SW480 (cell line): ENCODE measurements at places on chromosomes 7 and 10.

- no peak for DNase-seq
Measured at GRCh38 chr7:5360451-5360850, 63.2 kb downstream of the TNRC18 start.

- no peak for DNase-seq
Measured at GRCh38 chr10:23031318-23031717, 64.1 kb upstream of the MSRB2 start.

GRCh38 chr7:30743371-30744074 lies 8.4 kb upstream of the INMT start:
- DNase-seq: peak; percentile 28

GRCh38 chr7:22793593-22794462 lies 28.8 kb downstream of the TOMM7 start:
- DNase-seq: no peak

GRCh38 chr10:22712956-22713852 lies 1.2 kb downstream of the PIP4K2A start:
- peak; percentile 21 for DNase-seq

DNA sequence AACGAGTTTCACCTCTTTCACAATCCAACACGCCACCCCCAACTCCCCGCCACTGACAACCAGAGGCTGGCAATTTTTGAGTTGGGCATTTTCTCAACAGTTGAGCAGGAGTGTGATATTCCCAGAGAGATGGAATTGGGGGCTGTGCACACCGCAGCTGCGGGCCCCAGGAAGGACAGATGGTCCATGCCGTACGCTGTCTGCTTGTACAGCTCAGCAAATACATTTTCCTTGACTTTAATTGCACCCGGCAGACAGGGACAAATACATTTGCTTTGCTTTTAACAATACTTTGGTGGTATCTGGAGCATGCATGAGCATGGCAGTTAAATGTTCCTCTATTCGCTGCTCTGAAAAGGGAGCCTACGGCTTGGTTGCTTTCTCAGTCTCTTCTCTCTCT lies 354.2 kb upstream of the DPP6 start:
- no peak for DNase-seq

DNA sequence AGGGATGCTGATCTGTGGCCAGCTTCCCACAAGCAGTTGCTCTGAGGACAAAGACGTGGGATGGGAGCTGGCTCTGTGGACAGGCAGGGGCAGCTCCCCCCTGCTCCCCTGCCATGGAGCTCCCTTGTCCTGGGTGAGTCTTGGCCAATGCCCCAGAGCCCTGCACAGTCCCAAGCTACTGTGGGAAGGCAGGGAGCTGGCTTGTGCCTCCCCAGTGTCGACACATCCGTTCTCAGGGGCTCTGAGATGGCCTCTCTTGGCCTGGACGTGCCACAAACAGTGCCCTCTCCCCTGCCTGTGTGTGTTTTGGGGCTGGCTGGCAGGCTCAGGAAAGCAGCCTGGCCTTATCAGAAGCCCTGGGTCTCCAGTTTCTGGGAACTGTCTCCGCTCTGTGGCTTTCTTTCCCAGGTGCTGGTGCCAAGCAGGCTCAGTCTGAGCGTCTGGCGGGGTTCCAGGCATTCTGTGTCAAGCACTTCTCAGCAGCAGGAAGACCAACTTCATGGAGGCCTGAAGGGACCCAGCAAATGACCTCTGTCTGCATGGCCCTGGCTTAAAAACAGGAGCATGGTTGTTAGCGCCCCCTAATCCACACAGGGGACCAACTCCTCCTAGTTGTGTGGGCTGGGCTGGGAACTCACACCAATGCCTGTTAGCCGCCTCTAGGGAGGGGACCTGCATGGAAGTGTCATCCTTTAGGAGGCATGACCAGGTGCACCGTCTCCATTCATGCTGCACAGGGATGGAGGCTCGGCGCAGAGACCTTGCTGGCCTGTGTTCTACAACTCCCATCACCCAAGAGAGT lies 375.2 kb downstream of the RPS24 start:
- DNase-seq: no peak

- DNase-seq: no peak
Measured at GRCh38 chr10:6314620-6315205, 112.0 kb downstream of the PFKFB3 start.

DNA sequence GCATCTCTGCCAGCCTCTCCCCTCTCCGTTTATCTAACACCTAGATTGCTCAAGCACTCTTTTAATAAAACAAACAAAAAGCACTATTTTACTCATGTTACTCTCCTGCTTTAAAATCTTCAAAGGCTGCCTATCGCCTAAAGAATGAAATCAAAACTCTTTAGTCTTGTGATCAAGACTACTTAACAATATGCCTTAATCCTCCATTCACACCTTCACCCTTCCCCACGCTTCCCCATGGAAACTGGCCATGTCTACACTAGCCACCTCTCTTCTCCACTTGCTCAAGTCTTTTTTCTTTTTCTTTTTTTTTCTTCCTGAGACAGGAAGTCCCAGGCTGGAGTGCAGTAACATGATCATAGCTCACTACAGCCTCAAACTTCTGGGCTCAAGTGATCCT lies 47.8 kb upstream of the TMEM213 start:
- no peak for DNase-seq

GRCh38 chr10:75034131-75034512 lies 77.3 kb upstream of the SAMD8 start:
- DNase-seq: no peak

GRCh38 chr7:40115936-40116335 lies 18.5 kb downstream of the MPLKIP start:
- DNase-seq: no peak

- no peak for DNase-seq
Measured at GRCh38 chr7:45679516-45679915, 105.3 kb downstream of the ADCY1 start.

DNA sequence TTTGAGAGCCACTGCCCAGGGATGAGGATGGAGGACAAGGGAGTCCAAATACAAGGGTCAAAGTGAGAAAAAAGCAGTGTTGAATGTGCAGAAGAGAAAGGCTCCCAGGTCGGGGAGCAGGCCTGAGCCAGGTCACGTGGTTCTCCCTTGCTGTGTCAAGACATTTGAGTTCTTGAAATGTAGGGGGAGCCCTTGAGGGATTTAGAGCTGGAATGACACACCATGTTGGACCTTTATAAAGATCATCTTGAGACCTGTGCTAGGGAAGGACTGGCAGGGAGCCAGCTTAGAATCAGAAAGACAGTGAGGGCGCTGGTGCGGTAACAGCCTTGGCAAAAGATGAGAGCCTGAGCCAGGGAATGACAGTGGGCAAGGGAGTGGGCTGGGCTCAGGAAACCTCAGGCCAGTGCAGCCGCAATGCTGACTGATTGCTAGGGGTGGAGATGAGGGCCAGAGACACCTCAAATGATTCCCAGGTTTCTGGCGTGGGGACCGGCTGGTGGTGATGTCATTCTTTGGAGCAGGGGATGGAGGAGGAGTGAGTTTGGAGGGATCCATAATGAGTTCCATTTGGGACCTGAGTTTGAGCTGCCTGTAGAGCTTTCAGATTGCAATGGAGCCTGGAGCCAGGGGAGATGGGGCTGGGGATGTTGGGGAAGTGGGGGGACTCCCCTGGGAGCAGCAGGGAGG lies 120.1 kb downstream of the PTPN20 start:
- DNase-seq: peak; percentile 4

GRCh38 chr10:72719941-72720592 lies 28.1 kb downstream of the MCU start:
- no peak for DNase-seq

GRCh38 chr10:60778971-60779796 lies 906 bp downstream of the CDK1 start:
- DNase-seq: no peak

GRCh38 chr7:26419198-26419597 lies 127.5 kb downstream of the SNX10 start:
- DNase-seq: no peak

DNA sequence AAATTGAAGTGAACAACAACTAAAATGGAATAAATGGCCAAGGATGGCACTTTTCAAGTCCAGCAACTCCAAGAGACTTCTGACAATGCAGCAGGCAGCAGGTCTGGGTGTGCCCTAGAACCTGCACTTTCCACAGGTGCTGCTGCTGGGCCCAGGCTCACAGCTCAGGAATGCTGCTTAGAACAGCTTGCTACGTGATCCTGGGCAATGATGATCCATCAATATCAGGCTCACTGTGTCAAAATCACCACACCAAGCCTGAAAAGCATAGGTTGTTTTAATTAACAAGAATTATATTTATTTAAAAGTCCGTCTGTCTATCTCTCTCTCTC lies 148.4 kb downstream of the TNS3 start:
- DNase-seq: no peak

DNA sequence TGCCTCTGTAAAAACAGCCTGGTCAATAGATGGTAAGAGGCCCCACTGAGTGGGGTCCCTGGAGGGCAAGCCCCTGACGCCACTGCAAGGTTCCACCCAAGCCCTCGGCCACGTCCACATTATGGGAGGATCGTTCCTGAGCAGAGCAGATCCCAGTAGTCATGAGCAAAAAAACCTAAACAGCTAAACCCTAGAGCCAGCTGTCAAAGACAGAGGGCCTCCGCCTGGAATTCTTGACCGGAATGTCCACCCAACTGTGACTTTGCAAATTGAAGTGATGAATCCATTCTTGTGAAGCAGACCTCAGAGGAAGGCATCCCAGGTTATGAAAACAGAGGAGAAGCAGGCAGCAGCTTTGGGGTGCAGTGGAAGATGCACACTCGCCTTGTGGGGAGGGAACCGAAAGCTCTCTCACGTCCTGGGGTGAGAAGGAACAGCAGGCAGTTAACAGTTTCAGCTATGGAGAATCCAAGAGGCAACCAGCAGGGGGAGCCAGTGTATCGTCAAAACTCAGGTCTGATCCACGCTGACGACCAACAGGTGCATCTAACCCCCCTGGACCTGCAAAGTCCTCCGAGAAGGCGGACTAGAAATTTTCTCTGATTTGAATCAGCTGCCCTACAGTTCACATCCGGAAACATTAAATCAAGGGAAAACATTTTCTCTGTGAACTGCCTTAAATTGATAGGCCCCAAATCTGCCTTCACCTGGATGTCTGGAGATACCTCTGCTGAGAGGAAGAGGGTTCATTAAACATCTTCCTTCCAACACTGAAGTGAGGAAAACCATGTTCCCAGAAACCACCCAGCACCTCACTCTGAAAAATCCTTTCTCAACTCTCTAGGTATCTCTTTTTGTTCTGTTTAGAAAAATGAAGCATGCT lies 139.1 kb upstream of the PFKP start:
- peak; percentile 11 for DNase-seq

DNA sequence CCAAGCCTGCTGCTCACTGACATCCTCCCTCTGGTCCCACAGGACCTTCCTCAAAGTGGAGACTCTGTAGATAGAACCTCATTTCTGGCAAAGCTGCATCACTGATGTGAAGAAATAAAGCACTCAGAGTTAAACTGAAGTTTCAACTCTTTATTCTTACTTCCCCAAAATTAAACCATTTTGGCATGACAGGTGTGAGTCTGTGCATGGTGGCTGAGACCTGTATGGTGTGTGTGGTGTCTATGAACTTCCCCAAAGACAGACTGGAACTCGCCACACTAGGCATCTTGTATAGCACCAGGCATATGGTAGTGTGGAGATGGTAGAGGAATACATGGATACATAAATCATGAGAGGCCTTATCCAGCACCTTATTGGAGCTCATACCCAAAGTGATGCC lies 6.6 kb upstream of the WDFY4 start:
- DNase-seq: no peak

- peak; percentile 57 for DNase-seq
Measured at GRCh38 chr7:36153571-36154097, 580 bp downstream of the EEPD1 start.

DNA sequence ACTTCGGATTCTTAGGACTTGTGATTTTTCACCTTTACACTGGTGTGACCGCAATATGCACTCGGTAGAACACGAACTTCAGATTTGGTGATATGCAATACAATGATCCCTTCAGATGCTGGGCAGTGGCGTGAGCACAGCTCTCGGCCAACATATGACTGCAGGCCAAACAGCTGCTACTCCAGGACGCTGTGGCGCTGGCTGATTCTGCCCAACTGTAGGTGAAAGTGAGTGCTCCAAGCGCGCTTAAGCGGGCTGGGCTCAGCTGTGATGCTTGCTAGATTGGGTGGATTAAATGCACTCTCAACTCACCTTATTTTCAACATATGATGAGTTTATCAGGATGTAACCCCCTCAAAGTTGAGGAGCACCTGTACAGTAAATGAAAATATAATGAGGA lies 137.6 kb upstream of the RET start:
- no peak for DNase-seq

DNA sequence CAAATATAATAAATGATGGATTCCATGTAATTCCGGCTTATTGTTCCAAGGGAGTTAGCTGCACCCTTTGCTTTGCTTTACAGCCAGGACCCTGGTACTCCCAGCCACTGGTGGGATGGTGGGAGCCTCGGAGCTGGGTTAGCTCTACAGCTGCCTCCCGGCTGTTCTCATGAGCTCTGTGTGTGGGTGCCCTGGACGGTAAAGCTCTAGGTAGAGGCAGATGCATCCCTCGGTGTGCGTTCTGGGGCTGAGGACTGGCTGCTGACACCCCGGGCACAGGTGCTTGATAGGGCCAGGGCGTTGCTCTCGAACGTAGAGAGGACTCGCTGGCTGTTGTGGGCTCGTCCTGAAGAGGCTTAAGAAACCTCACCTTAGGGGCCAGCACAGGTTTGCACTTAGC lies 50.1 kb downstream of the PFKP start:
- no peak for DNase-seq

DNA sequence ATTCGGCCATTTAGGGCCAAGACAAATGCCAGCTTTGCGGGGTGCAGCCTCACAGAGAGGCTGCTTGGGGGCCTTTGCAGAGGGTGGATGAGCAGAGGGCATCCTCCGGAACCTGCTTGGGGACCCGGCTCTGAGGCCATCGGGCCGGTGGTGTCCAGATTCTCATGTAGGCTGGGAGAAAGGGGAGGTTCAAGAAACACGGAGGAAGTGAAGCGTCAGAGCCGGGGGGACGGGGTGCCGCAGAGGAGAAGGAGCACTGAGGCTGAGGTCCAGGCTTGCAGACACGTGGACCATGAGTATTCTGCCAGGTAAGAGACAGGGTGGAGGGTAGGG lies 150.7 kb upstream of the SHH start:
- no peak for DNase-seq

DNA sequence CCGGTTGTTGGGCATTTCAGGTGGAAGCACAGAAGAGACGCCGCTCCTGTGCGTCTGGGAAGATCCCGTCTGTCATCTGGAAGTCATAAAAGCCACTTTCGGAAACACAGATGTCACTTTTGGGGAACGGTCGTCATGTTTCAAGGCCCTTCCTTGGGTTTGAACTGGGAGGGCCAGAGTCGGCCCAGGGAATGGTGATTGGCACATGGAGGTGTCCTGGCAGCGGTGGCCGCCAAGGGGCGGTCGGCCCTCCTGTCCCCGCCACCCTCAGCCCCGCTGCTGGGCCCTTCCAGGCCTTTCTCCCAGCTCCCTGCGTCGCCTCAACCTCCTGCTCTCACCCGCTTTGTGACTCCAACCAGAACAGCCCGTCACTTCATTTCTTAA lies 115.2 kb upstream of the SFMBT2 start:
- no peak for DNase-seq

DNA sequence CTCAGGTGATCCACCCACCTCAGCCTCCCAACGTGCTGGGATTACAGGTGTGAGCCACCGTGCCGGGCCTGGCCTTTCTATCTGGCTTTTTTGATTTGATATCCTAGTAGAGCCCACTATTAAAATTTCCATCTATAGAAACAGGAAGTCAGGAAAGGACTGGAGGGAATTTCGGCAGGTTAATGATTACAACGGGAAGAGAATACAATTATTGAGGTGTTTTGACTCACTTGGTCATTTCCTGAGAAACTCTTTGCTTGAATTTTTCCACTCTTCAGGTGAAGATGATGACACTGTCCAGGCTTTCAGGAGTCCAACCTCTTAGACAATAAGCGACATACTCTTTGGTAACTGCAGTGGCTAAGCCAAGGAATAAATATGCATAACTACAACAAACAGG lies 1.1 kb upstream of the MKLN1 start:
- DNase-seq: peak; percentile 19
